ENCODE measurements at places on chromosomes 5 and 9.

GRCh38 chr9:133277467-133277866 is 2.5 kb upstream of the ABO start:
- DNase-seq = no peak

DNA sequence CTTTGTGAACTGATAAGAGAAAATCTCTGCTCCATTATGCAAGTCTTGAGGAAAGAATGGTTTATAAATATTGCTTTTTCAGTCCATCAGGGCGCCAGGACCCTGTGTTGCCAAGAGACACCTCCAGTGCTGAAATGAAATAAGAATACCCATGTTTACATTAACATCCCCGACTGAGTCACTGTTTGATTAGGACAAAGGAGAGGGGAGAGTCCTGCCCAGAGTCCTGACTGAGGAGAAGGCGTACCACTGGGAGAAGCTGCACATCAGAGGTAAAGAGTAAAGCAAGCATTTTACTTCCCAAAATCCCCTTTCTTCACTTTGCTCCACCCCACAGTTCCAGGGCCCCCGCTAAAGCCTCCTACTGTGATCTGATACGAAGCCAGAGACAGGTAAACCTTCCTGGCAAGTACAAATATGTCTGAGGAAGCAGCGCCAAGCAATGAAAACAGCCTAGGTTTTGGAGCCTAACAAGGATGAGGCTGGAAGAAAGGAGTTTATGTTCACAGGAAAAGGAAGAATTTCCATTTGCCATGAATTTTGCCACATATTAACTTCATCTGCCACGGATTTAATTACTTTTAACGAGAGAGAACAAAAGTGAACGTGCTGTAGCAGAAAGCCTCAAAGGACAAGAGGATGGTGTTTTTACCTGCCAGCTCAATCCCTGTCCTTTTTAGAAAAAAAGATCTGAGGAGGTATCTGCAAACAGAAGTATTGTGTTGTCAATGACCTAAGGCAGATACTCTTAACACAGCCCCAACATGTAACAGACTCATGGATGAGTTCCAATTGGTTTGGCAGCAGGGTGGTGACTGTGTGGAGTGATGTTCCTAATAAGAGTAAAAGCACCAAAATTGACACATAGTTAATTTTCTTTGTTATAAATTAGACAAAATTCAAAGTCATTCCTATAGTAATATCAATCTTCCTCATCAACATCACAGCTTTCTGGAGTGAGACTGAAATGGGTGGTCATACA is 209.4 kb upstream of the TLE4 start:
- no peak for DNase-seq

- DNase-seq = no peak
Measured at GRCh38 chr5:95996904-95997723, 35.5 kb upstream of the ELL2 start.

DNA sequence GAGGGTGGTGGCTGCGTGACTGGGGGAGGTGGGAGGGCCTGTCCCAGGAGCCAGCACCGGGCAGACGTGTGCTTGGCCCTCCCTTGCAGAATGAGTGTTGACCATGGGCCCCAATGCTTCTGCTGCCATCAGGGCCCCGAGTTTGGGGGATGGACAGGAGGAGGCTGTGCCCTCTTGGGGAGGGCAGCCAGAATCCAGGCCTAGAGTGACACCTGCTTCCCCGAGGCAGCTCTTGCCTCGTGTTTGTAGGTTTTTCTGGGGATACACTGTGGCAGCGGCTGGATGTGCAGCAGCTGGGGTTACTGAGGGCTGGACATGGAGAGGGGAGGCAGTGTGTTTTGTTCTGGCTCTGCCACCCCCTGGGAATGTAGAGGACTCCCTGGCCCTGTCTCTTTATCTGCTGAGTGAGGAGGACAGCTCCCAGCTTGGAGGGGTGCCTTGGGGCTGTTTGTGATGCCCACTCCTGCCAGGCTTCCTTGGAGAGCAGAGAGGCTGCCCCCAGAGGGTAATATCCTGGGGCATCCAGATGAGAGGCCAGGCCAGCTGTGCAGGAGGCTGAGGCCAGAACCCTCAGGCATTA is 22.7 kb downstream of the WNK2 start:
- DNase-seq = no peak

GRCh38 chr9:70145981-70146380 is 102.3 kb downstream of the MAMDC2 start:
- no peak for DNase-seq

GRCh38 chr9:129932303-129933151 is 97.3 kb downstream of the USP20 start:
- no peak for DNase-seq

GRCh38 chr9:78644359-78644758 is 347.4 kb downstream of the PSAT1 start:
- DNase-seq = no peak

DNA sequence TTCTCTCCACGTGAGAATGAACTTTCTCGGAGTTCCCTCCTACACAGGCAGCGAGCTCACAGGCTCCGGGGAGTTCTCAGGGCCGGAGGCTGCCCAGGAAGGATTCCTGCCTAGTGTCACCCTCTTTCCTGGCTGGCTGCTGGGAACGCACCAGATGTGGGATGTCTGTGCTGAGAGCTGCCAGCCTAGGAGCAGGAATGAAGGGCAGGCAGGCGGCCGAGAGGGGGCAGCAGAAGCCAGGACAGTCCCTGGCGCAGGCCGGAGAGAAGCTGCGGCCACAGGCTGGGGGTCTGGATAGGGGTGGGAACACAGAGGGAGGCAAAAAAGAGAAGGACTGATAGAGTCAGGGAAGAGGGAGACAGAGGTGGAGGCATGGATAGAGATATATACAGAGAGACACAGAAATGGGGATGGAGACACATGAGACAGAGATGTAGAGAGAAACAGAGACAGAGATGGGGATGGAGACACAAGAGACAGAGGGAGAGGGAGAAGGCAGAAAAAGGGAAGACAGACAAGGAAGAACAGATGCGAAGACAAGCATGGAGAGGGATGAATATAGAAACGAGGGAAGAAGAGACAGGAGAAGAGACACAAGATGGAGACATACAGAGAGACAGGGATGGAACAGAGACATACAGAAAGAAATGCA is 25.3 kb upstream of the ENHO start:
- DNase-seq = no peak

DNA sequence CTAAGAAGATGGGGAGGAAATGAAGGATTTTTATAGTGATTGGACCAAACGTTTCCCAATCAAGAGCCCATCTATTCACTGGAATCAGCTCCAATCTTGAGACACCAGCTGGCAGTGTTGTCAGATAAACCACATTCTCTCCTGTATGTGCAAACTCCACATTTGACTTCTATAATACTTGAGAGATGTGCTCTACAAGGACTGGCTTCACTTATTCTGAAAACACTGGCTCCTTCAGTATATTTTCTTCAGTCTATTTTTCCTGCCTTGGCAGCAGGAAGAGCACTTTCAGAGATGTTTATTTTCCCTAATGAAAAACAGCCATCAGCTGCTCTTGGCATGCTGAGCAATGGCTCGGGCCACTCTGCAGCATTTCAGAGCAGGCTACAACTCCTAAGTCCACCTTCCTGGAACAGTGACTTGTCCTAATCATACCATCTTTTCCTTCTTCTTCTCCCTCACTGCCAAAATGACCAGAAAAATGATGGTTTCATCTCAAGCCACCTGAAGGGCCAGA is 96.9 kb upstream of the FSTL4 start:
- no peak for DNase-seq

DNA sequence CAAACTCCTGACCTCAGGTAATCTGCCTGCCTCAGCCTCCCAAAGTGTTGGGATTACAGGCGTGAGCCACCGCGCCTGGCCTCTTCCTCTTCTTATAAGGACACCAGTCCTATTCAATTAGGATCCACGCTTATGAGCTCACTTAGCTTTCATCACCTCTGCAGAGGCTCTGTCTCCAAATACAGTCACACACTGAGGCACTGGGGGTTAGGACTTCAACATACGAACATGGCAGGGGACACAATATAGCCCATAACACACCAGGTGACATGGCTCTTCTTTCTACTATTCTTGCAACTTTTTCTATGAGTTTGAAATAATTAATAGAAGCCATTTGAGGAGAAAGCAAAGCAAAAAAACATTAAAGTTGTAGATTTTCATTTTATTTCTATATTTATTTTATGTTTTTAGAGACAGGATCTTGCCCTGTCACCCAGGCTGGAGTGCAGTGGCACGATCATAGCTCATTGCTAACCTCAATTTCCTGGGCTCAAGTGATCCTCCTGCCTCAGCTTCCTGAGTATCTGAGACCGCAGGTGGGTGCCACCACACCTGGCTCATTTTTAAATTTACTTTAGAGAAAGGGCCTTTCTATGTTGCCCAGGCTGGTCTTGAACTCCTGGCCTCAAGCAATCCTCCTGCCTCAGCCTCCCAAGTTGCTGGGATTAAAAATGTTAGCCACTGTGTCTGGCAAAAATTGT is 6.0 kb upstream of the PRRT1B start:
- DNase-seq = no peak

DNA sequence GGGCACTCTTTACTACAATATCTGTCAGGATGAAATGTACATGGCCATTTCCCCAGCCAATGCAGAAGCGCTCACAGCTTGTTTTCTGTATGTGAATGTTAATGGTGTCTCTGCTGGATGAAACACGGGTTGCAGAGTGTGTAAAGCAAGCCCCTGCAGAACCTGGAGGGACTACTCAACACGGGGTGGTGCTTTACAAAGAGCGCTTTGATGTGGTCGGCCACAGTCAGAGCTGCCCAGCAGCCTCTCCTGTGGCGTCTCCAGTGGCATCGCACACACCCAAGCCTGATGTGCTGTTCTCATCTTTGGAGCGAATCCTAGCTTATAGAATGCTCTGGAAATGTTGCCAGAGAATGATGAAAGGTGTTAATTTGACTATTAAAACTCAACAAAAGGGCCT is 162.7 kb upstream of the NFIL3 start:
- no peak for DNase-seq

DNA sequence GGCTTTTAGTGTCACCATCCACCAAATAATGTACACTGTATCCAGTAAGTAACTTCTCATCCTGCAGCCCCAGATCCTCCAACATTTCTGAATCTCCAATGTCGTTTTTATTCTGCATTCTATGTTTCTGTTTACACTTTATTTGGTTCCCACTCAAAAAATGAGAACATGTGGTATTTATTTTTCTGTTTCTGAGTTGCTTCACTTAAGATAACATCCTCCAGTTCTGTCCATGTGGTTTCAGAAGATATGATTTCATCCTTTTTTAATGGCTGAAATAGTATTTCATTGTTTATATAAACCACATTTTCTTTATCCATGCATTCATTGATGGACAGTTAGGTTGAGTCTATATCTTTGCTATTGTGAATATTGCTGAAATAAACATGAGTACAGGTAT is 677.3 kb upstream of the FTMT start:
- DNase-seq = no peak

- DNase-seq = no peak
Measured at GRCh38 chr5:170362656-170363055, 26.5 kb downstream of the KCNMB1 start.

DNA sequence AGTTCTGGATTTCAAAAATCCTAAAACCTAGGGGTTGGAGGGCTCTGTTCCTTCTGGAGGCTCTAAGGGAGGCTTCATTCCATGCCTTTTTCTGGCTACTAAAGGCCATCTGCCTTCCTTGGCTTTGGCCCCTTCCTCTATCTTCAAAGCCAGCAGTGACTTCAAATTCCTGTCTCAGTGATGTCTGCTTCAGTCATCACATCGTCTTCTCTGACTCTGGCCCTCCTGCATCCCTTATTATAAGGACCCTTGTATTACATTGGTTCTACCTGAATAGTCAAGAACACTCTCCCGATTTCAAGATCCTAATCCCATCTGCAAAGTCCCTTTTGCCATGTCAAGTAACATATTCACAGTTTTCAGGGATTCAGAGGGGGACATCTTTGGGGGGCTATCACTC is 60.3 kb downstream of the GNA14 start:
- DNase-seq = no peak

- DNase-seq = no peak
Measured at GRCh38 chr9:110932863-110933262, 105.4 kb downstream of the LPAR1 start.

DNA sequence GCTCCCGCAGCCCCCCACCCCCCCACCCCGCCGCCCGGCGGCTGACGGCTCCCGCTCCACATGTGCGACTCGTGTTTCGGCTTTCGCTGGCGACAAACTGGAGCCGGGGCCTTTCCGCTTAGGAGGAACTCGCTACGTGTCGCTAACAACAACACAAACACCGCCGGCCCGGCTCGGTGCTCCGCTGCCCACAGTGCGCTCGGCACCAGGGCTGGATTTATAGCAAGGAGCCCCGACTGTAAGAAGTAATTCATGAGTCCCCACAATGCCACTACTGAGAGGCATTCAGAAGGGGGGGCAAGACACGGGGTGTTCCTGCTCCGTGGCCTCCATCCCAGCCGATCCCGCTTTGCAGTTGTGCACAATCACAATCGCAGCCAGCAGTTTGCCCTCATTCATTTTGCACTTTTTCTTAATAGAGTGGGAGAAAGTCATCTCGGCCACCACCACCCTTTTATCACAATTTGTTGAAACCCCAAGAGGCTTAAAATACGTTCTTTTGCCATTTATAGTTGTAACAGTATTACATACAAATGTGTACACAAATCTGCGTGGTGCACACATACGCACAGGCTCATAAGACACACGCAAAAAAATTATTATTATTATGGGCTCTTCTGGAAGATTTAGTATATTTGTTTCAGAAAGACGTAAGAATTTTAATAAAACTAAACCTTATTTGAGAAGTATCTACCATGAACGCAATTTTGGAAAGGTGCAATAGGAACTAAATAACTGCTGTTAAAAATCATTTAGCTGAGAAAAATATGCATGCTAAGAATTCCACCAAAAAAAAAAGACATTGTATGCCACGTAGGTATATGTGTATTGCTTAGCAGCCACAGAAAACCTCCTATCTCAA is 48.1 kb downstream of the EBF1 start:
- no peak for DNase-seq

- no peak for DNase-seq
Measured at GRCh38 chr5:123611406-123611709, 99.4 kb downstream of the CSNK1G3 start.
